ENCODE measurements at places on chromosomes 1 and 21.

GRCh38 chr1:59502009-59502691, 205.3 kb downstream of the FGGY start:
- peak; percentile 63 for DNase-seq

DNA sequence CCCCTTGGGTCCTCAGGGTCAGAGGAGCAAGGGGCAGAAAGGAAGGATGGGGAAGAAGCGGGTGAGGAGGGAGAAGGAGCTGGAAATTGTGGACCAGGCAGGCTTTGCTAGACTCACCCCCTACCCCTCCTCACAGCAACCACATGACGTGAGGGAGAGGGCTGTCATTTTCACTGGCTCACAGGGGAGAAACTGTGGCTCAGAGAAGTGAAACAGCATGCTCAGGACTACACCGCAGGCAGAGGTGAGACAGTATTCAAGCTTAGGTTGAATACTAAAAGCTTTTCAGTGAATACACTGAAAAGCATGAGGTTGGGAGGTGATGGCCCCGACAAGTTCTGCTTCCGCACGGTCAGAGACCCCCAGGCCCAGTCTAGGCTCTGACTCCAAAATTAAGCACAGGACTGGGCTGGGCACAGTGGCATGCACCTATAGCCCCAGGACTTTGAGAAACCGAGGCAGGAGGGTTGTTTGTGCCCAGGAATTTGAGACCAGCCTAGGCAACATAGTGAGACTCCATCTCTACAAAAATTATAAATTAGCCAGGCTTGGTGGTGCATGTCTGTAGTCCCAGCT, 1.2 kb upstream of the CLEC20A start:
- DNase-seq = no peak

- peak; percentile 69 for DNase-seq
Observed at GRCh38 chr1:234755449-234755863, 145.5 kb upstream of the IRF2BP2 start.

- no peak for DNase-seq
Observed at GRCh38 chr1:231781892-231782291, 155.3 kb downstream of the DISC1 start.

GRCh38 chr1:165891111-165891860, 63.9 kb downstream of the UCK2 start:
- no peak for DNase-seq

- DNase-seq = no peak
Observed at GRCh38 chr1:152901631-152902030, 6.7 kb upstream of the IVL start.

DNA sequence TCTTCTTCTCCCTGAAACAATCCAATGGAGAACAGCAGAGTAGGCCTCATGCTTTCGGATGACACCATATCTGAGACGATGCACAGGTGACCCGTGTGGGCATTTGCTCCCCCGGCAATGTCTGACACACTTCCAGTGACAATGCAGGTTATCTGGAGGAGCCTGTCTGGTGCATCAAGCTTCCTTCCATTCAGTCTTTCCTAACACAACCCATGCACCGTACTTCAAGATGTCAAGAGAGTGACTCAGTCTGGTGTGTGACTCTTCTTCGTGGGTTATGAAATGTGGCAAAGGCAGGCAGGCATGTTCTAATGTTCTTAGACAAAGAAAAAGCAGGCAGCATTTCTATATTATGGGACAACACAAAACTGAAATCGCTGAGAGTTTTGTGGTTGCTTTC, 159.1 kb downstream of the EDEM3 start:
- peak; percentile 74 for DNase-seq

DNA sequence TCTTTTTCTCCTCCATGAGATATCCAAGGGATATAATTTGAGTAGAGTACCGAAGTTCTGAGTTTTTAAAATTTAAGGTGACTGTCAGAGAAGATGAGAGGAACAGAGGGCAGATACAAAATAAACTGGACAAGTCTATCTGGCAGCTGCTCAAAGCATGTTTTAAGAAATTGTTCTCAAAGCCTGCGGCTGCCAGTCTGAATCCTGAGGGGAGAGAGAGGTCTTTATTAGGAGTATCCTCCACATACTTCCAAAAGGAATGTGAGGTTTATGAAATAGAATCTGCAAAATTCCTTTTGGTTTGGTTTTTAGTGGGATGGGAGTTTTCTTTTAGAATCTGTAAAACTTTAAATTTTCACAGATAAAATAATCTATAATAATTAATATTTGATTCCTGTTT, 41.3 kb downstream of the TTC13 start:
- peak; percentile 43 for DNase-seq

GRCh38 chr1:48603222-48603621, 131.2 kb upstream of the SPATA6 start:
- no peak for DNase-seq

- peak; percentile 50 for DNase-seq
Observed at GRCh38 chr1:27402349-27402754, 9.9 kb downstream of the GPR3 start.
